T follicular helper cell (primary cell): ENCODE measurements at places on chromosomes 2 and 18.

DNA sequence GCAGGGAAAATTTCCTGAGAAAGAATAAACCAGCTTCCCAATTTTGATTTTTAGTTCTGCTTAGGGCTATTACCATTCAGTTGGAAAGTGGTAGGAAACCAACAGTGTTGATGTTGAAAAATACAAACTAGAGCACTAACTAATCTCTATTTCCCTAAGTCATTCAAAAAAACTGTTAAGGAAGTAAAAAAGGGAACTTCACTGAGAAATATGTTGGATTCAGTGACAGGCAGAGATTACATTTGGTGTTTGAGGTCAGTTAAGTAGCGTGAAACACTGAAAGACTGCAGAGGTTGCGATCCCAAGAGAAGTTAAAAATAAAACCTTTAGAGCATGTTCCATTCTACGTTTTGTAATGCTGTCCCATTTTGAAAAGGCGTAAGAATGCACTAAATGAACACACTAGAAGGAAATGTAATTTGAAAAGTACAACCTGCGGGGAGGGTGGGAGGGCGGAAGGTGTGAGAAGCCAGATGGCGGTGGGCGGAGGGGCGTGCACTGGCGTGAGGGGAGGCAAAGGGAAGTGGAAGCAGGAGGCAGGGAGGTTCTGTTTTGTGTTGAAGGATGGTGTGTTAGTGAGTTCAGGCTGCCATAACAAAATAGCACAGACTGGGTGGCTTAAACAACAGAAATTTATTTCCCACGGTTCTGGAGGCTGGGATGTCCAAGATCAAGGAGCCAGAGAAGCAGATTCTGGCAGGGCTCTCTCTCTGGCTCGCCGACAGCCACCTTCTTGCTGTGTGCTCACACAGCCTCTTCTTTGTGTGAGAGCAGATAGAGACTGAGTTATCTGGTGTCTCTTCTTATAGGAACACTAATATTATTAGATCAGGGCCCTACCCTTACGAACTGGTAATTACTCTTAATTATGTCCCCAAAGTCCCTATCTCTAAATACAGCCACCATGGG, 94.3 kb upstream of the KCTD1 start:
- DNase-seq: no peak

DNA sequence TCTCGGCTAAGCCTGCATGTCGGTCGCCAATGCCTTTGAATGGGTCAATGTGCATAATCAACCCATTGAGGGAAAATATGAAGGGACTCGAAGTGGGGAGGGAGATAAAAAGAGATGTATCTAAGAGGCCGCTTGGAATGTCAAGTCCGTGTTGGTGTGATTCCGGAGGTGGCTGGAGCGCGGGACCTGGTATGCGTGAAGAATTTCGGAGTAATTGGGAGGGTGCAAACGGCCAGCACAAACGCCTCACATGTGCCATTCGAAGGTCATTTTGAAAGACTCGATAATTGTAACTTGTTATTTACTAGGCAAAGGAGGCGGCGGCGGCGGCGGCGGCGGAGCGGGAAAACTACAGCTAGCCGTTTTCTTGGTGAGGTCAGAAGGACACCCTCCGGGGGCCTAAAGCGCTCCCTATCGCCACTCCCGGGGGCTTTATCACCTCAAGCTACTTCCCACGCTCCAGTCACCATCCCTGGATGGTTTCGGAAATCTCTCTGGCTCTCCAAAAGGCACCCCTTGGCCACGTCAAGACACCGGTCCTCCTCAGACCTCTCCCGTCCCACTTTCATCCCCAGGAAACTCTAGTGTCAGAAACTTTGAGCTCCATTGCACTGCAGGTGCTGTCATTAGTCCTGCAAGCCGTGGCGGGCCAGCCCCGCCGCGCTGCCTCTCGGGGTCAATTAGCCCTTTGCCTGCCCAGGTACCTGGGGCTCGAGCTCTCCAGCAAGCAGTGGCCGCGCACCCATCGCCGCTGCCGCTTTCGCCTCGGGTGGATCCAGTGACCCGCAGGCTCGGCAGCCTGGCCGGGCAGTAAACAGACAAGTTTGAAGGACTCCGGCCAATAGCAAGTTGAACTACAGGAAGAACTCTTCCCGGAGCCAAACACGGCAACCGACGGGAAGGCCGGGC, 1.5 kb downstream of the ERBB4 start:
- no peak for DNase-seq

- peak; percentile 27 for DNase-seq
Measured at GRCh38 chr2:216692636-216693413, 2.5 kb downstream of the IGFBP5 start.

GRCh38 chr2:198168651-198169050, 364.3 kb downstream of the PLCL1 start:
- DNase-seq: no peak

DNA sequence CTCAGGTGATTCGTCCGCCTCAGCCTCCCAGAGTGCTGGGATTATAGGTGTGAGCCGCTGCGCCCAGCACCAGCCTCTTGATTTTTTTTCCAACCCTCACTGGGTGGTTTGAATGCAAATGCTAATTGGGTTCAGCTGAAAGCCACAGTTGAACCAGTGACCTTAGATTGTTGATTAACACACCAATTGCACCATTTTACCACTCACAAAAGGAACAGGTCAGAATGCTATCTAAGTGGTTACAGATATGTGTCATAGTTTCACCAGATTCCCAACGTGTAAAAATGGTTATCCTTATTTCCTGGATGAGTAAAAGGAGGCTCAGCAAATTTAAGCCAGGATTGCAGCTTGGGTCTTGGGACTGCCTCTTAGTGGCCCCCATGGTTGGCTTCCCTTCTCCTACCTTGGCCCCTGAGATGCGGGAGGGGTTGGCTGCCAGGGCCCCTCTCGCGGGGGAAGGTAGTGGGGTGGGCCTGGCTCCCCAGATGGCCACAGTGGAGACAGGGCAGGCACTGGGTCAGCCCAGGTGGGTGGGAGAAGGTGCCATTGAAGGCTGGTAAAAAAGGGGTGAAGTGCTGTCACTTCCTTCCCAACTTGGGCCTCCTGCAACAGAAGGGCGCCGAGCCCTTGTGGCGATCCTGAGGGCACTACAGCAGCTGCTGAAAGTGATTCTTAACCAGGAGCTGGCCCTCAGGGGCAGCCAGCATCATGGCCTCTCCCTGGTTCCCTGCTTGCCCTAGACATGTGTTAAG, 164.9 kb upstream of the HAAO start:
- DNase-seq: no peak

DNA sequence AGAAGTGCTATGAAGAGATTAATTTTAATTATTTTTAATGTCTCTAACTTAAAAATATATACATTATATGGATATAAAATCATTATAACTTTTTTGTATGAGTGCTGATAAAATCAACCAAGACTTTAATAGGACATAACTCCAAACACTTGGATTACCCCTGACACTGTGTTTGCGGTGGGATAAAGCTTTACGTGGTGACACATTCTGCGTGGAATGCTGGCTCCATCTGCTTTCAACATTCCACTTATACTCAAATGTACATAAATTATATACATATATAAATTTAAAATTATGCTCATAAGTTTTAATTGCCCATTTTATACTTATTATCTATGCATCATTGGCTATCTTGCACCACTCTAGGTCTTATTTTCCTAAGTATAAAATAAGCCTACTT, 30.5 kb downstream of the LINC00305 start:
- DNase-seq: no peak
